NCI-H187 (cell line): ENCODE measurements at places on chromosomes 5 and 9.

GRCh38 chr5:72314571-72315172 lies 5.4 kb downstream of the MRPS27 start:
- DNase-seq = no peak

DNA sequence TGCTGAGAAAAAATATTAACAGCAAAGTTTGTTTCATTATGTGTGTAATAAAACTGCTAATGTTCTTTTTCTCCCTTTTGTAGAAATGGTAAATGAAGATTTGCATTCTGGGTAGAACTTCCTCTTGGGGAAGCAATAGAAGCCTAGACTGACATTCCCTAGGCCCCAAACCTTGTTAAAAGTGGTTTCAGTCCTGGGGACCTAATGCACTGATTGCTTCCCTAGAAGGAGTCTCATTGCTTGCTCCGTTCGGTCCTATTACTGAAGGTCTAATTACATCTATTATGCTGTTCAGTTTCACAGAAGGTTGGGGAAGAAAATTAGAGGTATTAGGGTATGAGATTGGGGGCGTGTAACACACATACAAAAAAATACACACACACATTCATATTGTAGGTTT lies 893.8 kb downstream of the TLE4 start:
- no peak for DNase-seq

DNA sequence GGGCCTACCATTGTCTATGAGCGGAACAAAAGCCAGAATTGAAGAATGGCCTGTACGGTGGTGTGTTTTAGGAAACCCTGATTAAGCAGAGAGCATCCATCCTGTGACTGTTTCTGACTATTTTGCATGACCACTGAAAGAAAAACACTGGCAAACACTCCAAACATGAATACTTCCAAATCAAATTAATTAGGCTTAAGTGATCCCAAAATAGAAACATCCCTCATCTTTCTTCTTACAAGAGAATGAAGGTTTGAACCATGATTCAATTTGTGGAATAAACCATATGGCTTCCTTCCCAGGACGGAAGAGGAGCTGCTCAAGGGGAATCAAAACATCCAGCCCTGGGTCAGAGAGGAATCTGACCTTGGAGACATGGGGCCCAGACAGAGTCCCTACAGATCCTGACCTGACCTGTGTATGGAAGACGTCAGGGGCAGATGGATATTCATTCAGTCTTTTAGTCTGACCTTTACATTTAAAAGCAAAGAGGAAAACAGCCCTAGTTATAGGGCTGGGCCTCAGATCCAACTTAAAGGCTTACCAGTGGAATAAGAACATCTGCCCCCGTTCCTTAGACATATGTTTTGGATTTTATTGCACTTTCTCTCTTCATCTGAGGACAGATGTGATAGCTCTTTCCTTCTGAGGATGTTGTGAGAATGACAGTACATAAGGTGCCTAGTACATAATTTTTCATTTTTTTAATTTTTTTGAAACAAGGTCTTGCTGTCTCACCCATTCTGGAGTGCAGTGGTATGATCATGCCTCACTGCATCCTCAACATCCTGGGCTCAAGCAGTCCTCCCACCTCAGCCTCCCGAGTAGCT lies 17.6 kb upstream of the RECK start:
- no peak for DNase-seq

DNA sequence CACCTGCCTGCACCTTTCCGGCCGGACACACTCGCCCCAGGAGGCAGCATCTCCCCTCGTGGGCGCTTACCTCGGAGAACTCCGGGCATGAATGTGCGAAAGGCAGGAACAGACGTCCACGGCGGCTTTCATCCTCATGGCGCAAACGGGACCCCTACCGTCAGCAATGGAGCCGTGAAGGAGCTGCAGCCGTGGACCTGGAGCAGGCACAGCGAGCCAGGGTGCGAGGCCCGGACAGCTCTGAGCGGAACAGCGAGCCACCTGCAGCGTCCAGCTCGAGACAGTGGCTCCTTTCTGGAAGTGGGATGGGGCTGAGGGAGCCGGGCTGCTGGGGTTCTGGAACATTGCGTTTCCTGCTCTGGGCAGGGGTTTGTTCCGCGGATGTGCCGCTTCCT lies 7.8 kb upstream of the SLC6A19 start:
- DNase-seq = no peak

- DNase-seq = no peak
These were observed 119.8 kb upstream of the PPP1R26 start for GRCh38 chr9:135359764-135360163.

- no peak for DNase-seq
These were observed 154.0 kb downstream of the OLFM1 start for GRCh38 chr9:135241381-135242048.

DNA sequence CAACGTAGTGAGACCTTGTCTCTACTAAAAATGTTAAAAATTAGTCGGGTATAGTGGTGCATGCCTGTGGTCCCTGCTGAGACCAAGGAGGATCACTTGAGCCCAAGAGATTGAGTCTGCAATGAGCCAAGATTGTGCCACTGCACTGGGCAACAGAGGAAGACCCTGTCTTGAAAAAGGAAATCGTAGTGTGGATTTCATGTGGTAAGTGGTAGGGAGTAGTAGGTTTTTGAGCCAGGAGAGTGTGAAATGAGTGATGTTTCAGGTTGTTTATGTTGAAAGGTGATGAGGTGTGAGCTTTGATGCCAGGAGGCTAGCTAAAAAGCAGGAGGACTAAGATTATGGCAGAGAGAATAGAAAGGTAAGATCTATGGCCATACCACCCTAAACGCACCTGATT lies 5.9 kb downstream of the MATR3 start:
- no peak for DNase-seq

GRCh38 chr9:114902786-114903524 lies 27.4 kb downstream of the TNFSF8 start:
- no peak for DNase-seq

- no peak for DNase-seq
These were observed 50.0 kb downstream of the SARDH start for GRCh38 chr9:133687856-133688761.

DNA sequence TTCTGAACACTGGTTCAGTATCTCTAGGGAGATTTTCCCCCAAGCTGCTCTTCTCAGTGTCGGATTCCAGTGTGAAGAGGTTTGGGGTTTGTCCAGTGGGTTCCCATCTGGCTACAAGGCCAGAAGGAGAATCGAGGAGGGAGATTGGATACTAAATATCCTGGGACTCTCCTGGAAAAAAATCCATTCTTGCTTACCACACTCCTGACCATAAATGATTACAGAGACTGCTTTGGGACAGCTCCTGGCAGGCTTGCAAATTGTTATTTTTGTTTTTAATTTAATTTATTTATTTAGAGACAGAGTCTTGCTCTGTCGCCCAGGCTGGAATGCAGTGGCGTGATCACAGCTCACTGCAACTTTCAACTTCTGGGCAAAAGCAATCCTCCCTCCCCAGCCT lies 4.7 kb upstream of the SUSD1 start:
- DNase-seq = no peak
